Gastrocnemius medialis (tissue), 4 donors: ENCODE measurements at places on chromosomes 11 and 22. TPM values are rescaled to one million over a fixed set of nuclear protein-coding genes. Genes with fewer than 3 reads are reported as not detected.
A peak's percentile ranks its signal among the peaks of the same experiment; 100 is the strongest.

DNA sequence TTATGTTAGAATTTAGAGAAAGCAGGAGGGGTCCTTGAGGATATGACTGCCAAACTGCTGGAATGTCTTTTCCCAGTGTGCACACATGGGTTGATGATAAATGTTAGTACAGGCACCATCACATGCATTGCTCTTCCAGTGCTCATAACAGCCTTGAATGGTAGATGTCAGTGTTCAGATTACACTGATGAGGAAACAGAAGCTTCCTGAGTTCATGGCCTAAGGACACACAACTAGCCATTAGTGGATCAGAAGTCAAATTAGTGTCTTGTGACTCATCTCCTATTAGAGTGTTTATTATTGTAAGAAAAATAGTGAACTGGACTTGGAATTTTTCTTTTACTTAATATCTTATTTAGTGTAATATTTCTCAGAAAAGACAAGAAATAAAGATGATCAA is 241.5 kb downstream of the DDX10 start:
- DNase-seq: no peak

- no peak for DNase-seq
Measured at GRCh38 chr11:109432105-109432504, 10.1 kb downstream of the C11orf87 start.

DNA sequence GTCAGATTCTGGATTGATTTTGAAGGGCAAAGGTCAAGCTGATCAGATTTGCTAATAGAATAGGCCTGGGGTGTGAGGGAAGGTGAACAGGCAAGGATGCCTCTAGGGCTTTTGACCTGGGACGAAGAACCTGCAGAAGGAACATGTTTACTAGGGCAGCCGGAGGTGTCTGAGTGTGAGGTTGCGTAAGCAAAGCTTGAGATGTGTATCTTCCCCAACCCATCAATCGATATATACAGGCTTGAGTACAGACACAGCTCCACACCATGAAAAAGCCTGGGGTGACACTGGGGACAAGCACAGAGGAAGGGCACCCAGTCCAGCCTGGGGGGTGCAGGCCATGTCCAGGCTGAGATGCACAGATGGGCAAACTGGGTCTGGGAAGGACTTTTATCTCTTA is 1.1 kb downstream of the LHFPL7 start:
- DNase-seq: no peak

DNA sequence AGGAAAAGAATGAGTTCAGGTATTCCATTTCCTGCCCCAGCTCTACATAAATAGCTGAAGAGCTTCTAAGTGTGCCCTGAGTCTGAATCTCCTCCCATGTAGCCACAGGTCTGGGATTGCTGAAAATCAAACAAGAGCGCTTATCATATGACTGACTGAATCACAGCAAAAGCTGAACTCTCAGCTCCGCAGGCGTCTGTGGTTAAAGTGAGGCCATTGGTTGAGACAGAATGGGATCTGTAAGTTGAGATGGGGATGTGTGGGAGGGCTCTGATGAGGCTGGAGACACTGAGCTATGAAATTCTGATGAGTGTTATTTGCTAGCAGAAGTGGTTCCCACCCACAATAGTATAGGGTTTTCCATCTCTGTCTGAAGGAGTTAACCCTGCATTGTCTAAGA is 637.0 kb downstream of the OPCML start:
- no peak for DNase-seq

DNA sequence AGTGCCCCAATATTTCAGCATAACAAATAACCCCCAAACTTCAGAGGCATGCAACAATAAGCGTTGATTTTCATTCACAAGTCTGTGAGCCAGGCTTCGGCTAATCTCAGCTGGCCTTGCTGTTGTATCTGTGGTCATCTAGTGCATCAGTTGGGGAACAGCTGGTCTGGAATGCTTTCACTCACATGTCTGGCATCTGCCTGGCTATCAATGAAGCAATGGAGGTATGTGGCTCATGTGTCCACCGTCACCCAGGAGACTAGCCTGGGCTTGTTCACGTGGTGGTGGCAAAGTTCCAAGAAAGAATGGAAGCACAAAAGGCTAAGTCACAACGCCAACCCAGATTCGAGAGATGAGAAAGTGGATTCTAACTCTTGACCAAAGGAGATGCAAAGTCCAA is 304.8 kb upstream of the ISX start:
- no peak for DNase-seq

DNA sequence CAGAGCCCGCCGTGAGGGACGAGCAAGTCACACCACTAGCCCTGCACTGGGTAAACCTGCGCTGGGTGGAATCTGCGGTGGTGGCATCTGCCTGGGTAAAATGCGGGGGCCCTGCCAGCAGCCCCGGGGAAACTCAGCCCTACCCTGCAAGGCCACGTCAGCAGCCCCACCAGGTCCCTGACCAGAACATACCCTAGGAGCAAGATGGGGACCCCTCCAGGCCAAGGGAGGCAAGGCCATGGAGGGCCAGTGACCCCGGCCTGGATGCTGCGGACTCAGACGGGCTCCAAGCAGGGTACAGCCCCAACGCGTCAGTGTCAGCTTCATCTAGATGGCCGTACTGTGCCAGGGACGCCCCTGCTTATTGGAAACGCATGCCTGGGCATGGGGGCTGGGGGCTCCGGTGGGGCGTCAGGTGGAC is 26.3 kb downstream of the TOLLIP start:
- no peak for DNase-seq

DNA sequence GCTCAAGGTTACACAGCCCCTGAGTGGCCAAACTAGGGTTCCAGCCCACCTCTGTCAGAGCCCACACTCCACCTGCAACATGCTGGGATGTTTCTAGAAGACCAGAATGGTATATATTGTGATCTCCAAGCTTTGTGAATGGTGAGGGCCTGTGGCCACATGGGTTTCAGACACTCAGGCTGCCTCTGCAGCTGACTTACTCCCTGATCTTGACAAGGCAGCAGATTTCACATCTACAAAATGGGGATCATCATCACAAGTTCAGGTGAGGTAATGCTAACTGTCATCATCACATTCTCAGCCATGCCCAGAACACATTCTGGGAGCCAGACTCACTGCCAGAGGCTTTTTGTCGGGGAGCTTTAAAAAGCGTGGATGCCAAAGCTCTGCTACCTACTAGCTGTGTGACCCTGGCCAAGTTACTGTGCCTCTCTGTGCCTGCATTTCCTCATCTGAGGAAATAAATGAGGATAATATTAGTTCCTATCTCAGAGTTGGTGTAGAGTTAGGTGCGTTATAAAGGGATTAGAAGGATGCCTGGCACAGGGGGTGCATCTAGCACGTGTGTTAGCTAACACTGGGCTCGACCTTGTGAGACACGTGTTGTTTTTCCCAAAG is 24.9 kb upstream of the WNT11 start:
- DNase-seq: no peak

GRCh38 chr11:117187428-117187798 is 8.9 kb downstream of the SIDT2 start:
- DNase-seq: peak; percentile 10

Gene OR4A16
- total RNA-seq: not detected

Gene GSTT2B
- 6.8 TPM for total RNA-seq
